ENCODE measurements at places on chromosomes 16 and 17.

DNA sequence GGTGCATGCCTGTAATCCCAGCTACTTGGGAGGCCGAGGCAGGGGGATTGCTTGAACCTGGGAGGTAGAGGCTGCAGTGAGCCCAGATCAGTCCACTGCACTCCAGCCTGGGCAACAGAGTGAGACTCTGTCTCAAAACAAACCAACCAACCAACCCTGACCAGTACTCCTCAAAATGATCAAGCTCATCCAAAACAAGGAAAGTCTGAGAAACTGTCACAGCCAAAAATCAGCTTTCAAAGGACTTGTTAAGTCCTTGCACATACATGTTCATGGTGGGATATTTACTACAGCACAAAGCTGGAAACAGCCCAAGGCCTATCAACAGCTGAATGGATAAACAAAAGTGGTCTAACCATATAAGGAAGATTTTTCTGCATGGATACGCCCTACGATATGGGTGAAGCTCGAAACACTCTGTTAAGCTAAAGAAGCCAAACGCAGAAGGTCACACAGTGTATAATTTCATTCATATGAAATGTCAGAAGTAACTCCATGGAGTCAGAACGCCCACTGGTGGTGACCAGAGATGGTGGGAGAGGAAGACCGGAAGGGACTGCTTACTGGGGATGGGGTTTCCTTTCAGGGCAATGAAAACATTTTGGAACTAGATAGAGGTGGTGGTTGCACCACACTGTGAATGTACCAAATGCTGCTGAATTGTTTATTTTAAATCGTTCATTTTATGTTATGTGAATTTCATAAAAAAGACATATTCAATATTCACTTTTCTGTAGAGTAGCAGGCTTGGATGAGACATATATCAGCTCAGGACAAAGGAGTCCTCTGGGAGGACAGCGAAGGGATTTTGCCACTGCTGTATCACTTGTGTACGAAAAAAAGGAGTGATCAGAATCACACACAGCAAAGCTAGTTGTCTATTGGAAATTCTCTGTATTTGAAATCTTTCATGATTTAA, 17.7 kb downstream of the CCL17 start:
- DNase-seq, result no peak

DNA sequence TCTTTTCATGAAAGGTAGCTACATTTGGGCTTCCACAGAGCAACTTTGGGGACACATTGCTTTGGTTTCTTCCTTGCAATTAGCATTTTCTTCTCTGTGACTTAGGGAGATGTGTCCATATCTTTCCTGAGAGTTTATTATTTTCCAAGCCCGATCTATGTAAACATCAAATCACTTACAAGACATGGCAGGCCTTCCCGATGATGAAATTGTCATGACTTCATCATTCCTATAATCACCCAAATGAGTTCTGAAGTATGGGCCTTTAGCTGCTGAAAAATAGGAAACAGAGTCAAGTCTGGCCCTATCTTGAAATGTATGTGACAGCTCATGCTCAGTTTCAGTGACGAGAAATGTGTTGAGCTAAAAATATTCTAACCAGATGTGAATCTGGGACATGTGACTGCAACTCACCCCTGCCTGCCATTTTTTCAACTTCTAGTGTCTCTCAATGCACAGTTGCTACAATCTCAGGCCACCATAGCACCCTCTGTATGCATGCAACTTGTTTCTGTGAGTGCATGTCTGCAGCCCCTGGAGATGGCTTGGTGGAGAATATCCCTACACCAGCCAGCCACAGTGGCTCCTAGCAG, 199.6 kb upstream of the MAF start:
- DNase-seq, result no peak

DNA sequence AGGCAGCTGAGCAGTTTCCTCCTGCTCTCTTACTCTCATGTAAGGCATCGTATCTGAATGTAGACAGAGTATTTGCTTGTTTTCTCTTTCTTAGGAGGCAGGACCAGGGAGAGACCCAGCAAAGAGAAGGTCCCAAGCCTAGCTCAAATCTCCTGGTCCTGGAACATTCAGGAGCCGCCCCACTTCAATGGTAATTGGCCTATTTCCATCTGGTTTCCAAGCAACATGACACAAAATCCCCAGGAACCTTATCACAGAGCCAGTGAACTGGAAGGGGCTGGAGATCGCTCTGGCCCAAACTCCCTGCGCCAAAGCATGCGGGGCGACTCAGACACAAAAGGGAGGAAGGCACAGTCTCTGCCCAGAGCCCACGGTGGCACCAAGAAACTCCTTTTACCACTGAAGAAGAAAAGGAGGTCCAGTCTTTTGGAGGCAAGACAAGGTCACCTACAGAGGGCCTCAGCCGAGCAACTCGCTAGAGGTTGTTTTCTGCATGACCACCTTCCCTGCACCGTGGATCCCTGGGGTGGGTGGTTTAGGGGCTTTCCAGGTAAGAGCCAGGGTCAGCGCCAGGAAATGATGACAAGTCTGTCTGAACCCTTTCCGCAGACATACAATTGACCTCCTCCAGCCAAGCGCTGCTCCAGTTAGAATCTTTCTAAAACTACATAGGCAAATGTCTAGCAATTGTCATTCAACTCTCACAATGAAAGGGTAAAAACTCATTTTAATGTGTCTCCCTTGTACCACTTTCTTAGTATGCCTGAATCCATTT, 394.7 kb downstream of the SOX9 start:
- no peak for DNase-seq

DNA sequence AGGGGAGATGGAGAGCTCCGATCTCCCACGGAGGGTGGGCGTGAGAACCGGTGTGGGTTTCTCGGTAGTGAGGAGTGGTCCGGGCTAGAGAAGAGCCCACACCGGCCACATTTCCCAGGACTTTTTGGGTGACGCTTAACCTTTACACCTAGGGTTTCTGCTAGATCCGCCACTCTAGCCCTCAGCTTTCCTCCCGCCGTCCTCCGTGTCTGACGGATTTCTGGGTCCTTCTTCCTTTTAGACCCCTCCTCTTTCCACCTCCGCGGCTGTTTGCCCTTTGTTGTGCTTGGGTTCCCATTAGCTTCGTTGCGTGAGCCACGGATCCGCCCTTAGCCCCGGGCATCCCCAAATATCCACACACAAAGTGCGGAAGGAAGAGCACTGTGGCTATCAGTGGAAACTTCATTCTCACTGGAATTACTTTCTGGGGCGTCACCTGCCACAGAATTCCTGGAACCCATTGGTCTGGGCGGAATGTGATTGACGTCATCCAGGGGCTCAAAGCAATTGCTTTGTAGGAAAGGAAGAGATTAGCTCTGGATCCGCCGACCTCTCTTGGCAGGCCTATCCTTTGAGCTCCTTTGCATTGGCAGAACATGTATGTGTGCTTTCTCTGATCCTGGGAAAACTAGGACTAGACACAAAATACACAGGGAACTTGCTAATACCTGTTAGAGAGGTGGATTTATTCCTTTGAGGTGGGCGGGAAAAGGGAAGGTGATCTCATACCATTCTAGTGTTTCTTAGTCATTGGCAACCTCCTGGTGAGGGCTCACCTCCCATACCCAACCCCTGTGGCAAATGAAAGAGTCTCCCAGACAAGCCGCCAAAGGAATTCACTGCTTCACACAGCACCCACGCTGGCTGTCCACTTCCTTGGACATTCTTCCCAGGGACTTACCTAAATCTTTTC, 654 bp downstream of the TNFAIP1 start:
- DNase-seq, result no peak
